ENCODE measurements at places on chromosomes 7 and 10. TPM values are rescaled to one million over a fixed set of nuclear protein-coding genes. Genes with fewer than 3 reads are reported as not detected.

DNA sequence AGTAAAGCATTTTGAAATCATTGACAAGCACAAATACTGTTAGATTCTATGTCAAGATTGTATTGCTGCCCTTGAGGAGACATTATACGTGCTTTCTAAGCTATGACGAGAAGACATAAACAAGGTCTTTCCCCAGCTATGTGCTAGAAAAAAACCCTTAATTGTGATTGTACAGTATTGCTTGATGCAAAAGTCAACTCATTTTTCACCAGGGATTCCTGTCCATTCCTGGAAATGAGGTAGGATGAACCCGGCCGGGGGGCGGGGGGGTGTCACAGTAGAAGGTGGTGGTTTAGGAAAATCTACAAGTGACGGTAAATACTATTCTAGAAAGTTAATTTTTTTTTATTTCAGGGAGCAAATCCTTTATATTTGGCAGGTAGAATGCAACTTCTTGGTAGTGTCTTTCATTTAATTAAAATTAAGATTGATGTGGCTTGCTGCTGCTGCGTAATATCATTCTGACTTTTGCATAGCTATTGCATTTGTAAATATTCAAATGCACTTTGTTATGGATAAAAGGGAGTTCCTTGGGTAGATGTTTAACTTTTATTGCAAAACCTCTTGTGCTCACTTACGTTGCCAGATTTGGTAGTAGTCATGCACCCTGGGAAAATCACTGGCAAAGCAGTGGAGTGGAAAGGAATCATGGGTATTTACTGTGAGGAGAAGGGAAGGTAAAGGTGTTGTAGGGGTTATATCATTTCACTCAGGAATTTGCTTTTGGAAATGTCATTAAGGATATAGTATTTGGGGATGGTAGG is 164.4 kb upstream of the PRPS1L1 start:
- no peak for DNase-seq

DNA sequence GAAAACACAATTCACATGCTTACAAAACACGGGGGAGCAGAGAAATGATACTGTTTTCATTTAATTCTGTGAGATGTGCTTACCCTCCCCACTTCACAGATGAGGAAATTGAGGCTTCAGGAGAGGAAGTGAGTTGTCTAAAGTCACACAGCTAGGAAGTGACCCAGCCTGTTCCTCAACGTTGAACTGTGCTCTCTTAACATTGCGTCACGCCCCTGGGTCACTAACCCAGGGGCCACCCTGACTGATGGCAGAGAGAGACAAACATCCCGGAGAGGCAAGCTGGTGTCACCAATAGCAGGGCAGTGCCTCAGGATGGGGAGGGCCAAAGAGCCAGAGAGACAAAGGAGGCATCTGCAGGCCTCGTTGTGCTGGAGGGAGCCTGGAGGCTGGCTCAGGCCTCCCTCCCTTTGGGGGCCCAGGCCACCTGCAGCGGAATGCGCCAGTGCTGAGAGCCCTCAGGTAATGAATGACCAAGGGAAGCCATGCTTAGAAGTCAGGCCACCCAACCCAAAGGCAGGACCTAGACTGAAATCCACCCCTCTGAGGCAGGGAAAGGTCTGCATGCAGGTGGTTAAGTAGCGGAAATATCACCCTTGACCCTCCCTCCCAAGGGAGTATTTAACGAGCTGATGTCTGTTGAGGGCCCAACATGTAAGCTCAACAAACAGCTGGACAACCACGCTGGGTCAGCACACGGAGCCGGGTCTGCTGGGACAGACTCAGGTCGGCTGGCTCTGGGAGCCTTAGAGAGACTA is 81.3 kb downstream of the C10orf105 start:
- no peak for DNase-seq

DNA sequence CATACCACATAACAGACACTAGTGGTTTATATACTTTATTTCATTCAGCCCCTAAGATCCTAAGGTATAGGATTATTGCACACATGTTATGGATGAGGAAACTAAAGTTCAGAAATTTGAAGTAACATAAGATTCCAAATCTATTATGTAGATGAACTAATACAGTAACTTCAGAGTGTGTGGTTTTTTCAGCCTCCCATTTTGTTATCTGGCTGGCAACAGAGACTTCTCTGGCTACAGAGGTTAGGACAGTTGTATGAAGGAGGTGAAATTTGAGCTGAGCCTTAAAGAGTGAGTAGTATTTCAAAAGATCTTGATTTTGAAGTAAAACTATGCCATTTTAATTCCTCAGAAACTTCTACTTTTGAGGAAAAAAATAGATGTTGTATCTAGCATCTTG is 125.4 kb downstream of the MAPK8 start:
- DNase-seq: no peak

GRCh38 chr10:68212721-68213352 is 19.1 kb downstream of the ATOH7 start:
- no peak for DNase-seq

DNA sequence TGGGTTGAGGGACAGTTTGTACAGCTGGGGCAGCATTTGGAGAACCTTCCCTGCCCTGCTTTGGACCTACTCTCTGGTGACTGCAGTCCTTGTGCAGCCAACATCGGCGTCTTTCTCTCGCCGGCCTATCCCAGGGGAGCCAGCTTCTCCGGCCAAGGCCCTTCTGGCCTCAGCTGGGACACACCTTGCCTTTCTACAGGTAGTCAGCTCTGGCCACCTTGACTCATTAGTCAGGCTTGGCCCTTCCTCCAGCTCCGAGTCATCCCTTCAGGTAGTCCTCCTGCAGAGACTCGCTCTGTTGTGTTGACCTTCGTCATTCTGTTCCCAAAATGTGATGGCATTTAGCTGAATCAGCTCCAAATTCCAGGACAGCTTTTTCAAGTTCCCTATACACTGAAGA is 145.0 kb upstream of the CHST15 start:
- DNase-seq: no peak

DNA sequence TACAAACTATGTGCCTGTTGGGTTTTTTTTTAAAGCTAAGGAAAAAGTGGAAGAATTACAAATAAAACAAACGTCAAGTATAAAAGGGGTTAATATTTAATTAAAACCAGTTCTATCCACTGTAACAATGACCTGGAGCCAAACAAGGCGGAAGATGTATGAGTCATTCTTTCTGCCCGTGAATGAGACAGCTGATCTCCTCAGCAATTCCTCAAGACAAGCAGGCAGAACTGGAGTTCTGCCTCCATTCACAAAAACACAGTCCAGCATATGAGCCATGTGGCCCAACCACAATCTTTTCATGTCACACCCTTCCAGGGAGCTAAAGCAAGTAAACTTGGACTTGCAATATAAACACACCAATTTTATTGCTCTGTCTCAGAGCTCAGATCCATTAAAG is 8.4 kb downstream of the ETV1 start:
- DNase-seq: peak; percentile 71

GRCh38 chr7:144818511-144818910 is 17.3 kb downstream of the TPK1 start:
- DNase-seq: no peak

- DNase-seq: no peak
Measured at GRCh38 chr7:37000511-37000910, 276.2 kb upstream of the AOAH start.

The SPDYE6 gene
- total RNA-seq: not detected

- DNase-seq: no peak
Measured at GRCh38 chr10:113303544-113304146, 249.2 kb upstream of the HABP2 start.

The CPN1 gene
- not detected for total RNA-seq
